ENCODE measurements at places on chromosomes 2 and 18.

DNA sequence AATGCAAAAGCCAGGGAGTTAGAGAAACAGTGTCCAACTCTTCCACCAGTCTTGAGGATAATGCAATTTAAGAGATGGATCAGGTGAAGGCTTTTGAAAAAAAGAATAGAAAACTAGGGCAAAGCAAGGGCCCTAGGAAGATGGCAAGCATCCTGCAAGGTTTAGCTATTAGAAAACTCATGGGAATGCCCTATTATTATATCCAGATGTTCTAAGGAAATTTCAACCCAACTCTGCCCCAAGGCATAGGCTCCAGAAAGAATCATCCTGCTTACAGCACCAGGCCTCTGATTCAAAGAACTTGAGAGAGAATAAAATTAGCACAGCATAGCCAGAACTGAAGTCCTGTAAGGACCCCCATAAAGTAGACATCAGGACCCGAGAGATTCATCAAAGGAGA is 68.1 kb downstream of the EN1 start:
- DNase-seq = no peak

DNA sequence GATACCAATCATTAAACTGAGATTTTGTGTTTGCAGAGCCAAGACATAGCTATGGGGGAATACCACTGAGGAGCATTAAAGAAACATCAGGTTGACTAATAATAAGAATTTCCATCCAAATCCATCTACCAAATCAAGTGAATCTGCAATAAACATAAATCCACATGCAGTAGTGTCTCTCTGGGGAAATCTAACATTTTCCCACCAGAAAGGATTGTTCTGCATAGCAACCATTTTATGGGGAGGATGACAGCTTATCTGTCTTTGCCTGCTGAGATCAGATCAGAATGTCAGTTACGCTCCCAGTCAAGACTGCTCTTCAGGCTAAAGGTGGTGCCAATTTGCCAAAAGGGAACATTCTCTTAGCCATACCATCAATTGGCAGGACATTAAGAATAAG is 1098.9 kb upstream of the CHAC2 start:
- DNase-seq = no peak

- DNase-seq = peak; percentile 92
Observed at GRCh38 chr2:46645681-46646162, 166.4 kb downstream of the TMEM247 start.

DNA sequence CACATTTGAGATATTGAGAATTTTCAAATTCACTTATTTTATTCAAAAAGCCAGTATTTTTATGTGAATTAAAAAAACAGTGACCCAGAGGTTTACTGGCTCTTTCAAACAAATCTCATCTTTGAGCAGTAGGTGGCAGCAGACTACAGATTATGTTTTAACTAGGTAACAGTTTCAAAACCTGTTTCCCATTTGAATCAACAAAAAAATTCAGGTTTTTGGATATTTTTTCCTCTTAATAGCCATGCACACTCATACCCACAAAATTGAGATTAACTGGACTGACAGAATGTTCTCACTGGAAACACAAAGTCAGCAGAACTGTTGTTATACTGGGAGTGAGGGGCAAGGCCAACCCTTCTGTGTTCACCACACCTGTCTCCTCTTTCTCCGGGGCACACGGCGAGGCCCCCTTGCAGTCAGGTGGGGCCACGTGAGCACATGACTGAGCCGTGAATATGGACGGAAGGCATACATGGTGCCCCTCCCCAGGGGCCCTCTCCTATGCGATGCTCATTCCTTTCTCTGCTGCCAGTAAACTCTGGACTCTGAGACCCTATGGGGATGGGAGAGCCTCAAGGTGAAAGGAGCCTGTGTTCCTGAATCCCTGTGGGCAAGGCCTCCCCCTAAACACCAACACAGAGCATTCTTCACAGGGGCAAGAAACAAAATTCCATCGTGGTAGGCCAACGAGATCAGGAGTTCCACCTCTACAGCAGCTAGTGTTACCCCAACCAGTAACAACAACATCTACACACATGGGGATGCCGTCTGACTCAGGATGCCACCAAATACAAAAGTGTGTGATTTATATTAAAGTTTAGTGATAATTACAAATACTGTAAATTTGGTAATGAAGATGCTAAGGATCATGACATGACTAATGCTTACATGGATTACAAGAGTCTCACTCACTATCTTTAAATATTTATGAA is 80.4 kb downstream of the LPIN2 start:
- peak; percentile 21 for DNase-seq

DNA sequence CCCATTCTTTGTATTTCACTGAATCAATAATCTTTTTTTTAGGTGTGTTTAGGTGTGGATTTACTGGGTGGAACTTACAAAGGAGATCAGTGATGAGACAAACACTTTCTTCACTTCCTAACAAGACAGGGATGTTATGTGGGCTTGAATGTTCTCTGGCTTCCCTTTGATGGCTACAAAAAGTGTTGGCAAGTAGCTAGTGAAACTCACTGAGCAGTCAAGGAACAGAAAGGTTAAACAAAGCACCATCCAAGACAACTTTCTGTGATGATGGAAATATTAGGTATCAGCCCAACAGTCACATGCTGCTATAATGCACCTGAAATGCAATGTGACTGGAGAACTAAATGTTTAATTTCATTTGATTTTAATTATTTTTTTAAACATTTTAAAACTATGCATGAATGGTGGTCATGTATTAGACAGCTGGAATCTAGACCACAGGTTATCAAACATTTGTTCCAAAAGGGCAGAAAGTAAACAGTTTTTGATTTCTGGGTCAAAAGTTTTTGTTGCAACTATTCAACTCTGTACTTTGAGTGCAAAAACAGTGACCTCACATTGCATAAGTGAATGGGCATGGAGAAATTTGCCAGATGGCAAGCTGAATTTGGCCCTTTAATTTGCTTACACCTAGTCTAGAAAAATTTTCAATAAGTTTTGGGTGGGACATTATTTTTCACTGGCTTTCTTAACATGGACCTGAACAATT is 1272.7 kb upstream of the TMEFF2 start:
- DNase-seq = no peak

- peak; percentile 60 for DNase-seq
Observed at GRCh38 chr2:232854082-232854481, 16.0 kb upstream of the SNORC start.

DNA sequence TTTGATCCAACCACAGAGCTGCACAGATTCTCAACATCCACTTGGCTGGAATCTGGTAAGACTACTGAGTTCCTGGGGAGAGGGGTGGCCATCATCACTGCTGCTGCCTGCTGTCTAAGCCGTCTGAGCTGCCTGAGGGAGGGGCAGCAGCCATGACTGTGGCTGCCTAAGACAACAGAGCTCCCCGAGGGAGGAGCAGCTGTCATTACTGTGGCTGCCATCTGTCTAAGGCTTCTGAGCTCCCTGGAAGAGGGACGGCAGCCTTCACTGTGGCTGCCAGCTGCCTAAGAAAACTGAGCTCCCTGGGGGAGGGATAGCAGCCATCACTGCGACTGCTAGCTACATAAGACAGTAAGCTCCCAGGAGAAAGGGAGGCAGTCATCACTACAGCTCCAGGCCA is 584.4 kb downstream of the NR4A2 start:
- DNase-seq = no peak

DNA sequence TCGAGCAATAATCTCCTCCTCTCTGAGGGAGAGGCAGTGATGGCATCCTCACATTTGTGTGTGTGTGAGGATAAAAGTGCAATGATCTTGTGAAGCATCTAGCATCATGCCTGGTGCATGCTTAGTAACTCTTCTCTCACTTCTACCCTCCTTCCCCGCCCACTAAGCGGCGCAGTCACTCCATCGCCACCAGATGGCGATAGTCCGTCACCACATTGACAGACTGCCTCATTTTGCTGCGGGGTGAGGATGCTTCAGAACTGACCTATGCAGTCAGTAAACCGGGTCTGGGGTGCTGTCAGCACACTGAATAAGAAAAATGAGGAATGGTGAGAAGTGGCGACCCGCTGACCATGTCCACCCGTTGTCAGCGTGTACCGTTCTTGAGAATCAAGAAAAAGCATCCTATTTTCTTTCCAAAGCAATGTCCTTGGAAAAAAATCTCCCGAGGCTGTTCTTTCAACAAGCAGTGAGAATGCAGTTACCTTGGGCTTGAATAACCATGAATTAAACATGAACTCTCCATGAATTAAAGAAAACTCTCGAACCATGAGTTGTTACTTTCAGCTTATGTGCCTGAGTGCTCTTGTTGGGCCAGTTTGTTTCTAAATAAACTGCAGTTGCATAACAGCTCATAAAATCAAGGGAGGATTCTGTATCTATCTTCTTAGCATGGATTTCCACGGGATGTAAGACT is 37.3 kb upstream of the TMEM177 start:
- peak; percentile 37 for DNase-seq

- no peak for DNase-seq
Observed at GRCh38 chr2:240146141-240146561, 5.7 kb upstream of the OTOS start.

GRCh38 chr2:240566203-240567136 is 1.8 kb upstream of the RNPEPL1 start:
- no peak for DNase-seq

DNA sequence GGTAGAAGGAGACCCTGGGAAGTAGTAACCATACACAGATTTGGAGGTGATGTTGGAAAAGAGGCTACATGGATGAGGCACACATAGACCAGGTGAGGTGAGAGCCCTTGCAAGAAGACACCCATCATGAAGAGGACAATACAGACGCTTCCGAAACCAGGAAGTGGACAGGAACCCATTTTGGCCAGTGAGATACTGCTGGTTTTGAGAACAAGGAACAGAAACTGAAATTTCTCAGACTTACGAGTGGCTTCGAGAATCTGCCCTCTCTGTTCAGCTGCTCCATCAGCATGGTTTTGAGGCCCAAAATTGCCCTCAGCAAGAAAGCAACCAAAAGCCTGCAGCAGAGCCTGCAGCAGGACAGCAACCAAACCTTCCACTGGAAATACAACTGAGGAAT is 479.1 kb upstream of the NRXN1 start:
- DNase-seq = no peak

DNA sequence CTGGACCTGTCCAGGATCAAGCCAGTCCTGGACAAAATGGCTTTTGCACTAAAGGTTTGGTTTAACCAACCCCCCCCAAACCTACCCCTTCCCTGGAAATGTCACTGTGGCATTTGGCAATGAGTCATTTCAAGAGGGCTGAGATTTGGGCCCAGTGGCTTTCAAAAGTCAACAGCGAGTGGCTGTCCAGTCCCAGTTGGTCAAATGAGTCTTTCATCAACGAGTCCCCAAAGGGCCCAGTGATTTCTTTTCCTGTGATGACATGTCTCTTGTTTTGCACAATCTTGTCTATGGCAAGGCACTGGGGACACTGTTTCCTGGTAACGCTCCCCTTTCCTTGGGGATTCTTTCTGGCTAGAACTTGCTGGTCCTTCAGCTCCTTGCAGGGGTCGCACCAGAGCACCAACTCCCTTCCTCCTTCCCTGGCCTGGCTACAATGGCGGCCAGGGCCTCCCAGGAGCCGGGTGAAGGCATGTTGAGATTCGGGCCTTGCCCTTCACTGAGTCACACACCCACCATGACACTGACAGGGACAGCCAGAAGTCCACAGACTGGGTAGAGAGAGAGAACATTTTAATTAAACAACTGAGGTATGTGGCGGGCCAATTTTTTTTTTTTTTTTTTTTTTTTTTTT is 87.2 kb downstream of the SMAD7 start:
- no peak for DNase-seq

DNA sequence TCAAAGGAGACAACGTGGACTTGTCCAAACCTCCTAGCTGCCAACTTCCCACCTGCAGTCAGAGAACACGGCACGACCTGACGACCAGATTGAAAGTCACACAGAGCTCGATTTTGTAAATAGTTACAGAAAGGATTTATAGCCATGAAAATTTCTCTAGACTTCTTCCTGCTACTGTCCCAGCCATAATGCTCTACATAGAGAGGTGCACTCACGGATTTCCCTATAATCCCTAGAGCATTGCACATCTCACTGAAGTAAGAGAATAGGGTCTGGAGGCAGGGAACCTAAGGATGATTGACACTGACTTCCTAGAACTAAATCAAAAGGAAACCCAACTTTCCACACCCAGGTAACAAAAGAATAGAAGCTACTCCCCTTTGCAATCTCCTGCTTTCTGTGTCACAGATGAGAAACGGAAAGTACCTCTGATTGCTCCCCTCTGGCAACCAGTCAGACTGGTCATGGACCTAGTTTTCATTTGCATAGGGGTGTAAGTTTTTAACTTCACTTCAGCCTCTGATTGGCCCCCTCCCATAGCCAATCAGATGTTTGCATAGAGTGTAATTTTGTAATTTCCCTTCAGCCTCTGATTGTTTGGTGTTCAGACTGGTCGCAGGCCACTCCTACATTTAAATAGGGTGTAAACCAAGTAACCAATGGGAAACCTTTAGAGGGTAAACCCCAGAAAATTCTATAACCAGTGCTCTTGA is 58.6 kb upstream of the FBXO11 start:
- no peak for DNase-seq

DNA sequence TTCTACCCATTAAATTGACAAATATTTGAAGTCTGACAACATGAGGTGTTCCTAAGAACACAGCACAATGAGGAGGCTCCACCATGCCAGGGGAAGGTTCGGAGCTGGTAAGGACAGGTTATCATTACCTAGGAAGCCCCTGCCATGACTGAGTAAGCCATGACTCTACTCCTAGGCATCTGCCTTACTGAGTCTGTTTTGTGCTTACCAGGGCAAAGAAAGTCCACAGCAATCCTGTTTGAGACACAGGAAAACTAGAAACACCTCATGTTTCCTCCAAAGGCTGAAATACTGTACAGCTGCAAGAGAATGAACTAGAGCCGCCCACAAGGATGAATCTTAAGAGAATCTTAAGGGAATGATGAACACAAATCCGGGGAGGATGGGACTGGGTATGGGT is 11.6 kb downstream of the TGFBRAP1 start:
- DNase-seq = no peak

- no peak for DNase-seq
Observed at GRCh38 chr2:105399207-105399861, 483 bp upstream of the FHL2 start.

GRCh38 chr2:241978670-241979069 is 109.1 kb downstream of the RTP5 start:
- no peak for DNase-seq

- peak; percentile 38 for DNase-seq
Observed at GRCh38 chr2:48170281-48170680, 264.0 kb upstream of the FBXO11 start.

DNA sequence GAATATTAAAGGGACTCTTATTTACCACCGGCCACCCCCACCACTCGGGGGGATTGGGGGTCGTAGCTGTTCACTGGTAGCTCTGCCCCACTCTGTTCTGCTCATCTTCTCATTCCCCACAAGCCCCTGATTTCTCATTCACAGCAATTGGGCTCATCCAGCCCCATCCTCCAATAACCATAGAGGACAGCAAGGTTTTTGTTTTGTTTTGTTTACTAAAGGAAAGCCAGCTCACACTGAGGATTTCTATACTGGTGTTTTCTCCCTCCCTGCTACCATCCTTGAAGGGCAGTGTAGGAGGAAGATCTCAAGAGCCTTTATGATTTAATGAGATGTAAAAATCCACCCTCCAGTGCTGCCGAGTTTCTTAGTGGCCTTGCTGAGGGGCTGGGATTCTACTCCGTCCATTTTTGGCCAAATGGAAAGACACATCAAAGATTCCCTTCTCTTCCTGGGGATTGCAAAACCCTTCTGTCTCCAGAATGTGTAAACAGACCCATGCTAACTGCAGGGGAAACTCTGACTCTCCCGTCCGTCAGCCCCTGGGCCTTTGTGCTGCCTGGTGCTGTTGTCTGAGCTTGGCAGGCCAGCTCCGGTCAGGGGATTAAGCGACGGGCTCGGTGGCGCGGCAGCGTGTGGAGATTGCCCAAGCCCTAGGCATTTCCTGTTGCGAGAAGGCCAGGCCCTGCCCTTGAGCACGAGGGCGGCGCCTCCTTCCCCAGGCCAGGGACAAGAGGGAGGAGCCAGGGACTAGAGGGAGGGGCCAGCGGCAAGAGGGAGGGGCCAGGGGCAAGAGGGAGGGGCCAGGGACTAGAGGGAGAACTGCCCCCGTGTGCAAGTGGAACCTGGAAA is 165.0 kb downstream of the ANTXR1 start:
- DNase-seq = peak; percentile 82

All from AG04450 (cell line).